ENCODE measurements at places on chromosomes 7 and 10.

DNA sequence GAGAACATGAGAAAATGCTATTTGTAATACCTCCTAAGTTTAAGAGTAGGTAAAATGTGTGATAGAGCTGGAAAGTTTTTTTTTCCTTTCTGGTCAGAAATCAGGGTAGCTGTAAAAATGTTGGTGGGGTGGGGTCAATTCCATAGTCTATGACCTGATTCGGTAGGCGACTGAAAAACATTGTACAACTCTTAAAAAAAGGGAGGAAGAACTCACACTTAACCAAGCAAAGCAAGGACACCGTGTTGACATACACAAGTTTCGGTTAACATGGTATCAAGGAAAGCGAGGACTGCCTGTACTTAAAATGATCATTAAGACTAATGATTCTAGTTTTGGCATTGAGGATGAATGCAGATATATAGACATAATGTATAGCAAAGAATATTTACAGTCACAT is 1.8 kb upstream of the ZEB1 start:
- no peak for DNase-seq
- H3K27me3 ChIP-seq = no peaks in the 10 kb centered on the region
- H3K27ac ChIP-seq = no peak overlapping the region
- H3K36me3 ChIP-seq = no peaks in the 10 kb centered on the region

- no peak overlapping the region for H3K27ac ChIP-seq
- H3K4me3 ChIP-seq = no peak overlapping the region
- no peak for DNase-seq
These were observed 40.0 kb upstream of the ZNF365 start for GRCh38 chr10:62333988-62334682.

GRCh38 chr7:37916673-37917660 is at the start of gene SFRP4:
Gene SFRP4, minus strand, starts transcription at chr7:37916817. Its CDS starts 280 bp downstream, at chr7:37916537.
- DNase-seq = peak; percentile 86
- no peaks in the 10 kb centered on the region for H3K36me3 ChIP-seq
- peaks cover 6% of the 10 kb centered on the region for H3K4me1 ChIP-seq
- peak within 1 kb of the TSS; percentile 88 for H3K27ac ChIP-seq
- no peaks in the 10 kb centered on the region for H3K27me3 ChIP-seq

DNA sequence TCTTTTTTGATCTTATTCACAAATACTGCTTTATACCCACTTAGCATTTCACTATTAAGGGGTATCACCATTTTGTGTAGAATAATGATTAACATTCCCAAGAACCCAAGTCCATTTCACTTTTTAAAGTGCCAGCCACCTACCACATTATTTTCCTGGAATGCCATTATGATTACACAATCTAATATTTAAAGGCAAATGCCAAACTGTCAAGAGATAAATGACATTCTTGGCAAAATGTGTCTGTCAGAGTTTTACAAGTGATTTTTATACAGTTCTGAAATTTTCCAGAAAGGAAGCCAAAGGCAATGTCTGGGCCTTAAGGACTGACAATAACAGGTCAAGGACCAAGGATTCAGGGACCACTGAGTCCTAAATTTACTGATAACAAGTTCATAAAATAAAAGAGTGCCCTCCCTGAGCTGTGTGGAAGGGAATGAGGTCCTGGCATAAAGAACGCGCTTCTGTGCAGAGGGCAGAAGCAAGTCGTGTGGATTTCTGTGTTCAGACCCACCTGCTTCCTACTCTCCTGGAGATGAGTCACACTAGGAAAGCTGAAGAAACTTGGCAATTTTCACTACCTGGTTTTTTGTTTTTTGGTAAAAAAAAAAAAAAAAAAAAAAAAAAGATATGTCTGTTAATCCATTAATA is 66.5 kb downstream of the UBE2H start:
- H3K4me3 ChIP-seq = no peak overlapping the region
- peaks cover 54% of the 10 kb centered on the region for H3K4me1 ChIP-seq
- no peak for DNase-seq
- peak overlapping the region; percentile 43 for H3K27ac ChIP-seq

GRCh38 chr7:43824963-43825362 is 44.4 kb downstream of the MRPS24 start:
- no peak overlapping the region for H3K27ac ChIP-seq
- no peaks in the 10 kb centered on the region for H3K4me1 ChIP-seq
- H3K36me3 ChIP-seq = no peaks in the 10 kb centered on the region
- no peak for DNase-seq
- H3K27me3 ChIP-seq = no peaks in the 10 kb centered on the region

GRCh38 chr10:79136236-79137005 is 67.7 kb downstream of the ZMIZ1 start:
- no peak overlapping the region for H3K4me3 ChIP-seq
- DNase-seq = no peak
- H3K36me3 ChIP-seq = peaks cover 11% of the 10 kb centered on the region
- peak overlapping the region; percentile 64 for H3K27ac ChIP-seq

DNA sequence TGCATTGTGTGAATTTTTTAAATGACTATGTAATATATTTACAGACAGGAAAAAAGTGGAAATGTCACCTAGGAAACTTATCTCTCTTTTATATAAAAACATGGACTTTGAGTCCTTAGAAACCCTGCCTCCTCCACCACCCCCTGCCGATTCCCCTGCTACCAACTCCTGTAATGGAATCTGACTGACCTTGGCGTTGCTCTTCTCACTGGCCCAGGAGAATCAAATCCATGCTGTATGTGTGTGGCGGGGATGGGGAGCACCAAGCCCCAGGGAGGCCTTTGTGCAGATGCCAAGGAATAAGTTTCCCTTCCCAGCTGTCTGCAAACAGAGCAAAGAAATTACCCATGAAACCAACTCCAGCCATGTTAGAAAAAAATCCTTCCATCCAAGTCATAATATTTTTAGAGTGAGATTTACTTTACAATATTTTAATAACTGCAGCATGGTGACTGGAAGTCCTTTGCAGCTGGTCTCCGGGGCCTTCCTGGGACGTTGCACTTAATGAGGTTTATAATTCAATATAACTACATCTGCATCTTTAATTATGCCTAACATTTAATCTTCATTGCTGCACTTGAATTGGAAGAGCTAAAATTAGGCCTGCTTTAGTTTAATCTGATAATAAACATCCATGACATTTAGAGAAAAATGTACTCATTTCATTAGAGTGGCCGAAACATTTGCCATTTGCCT is 111.4 kb upstream of the CACUL1 start:
- no peaks in the 10 kb centered on the region for H3K36me3 ChIP-seq
- no peak overlapping the region for H3K27ac ChIP-seq
- H3K4me3 ChIP-seq = no peak overlapping the region
- no peaks in the 10 kb centered on the region for H3K27me3 ChIP-seq
- peaks cover 7% of the 10 kb centered on the region for H3K4me1 ChIP-seq

DNA sequence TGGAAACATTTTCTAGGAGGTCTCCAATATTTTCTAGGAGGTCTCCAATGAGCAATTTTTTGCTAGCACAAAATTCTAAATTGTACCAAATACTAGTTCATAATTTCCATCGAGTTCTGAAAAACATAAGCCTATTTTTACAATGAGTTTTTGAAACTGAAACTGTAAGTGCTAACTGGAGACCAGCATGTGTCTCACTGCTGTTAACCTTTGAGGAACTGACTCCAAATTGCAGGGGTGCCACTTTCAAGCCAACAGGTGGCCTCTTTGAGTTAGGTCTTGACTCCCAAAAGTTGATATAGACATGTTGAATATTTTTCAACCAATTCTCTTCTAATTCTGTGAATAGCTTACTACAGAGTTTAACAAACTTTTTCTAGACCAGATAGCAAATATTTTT is 58.8 kb downstream of the CAV1 start:
- no peaks in the 10 kb centered on the region for H3K36me3 ChIP-seq
- H3K27ac ChIP-seq = peak overlapping the region; percentile 80
- peaks cover 25% of the 10 kb centered on the region for H3K4me1 ChIP-seq
